ELF-1 (cell line): ENCODE measurements at places on chromosomes 1 and 21.

- no peak for DNase-seq
These were observed 107.2 kb downstream of the FAF1 start for GRCh38 chr1:50852889-50853288.

GRCh38 chr1:51439053-51439452 is 80.0 kb downstream of the EPS15 start:
- no peak for DNase-seq

DNA sequence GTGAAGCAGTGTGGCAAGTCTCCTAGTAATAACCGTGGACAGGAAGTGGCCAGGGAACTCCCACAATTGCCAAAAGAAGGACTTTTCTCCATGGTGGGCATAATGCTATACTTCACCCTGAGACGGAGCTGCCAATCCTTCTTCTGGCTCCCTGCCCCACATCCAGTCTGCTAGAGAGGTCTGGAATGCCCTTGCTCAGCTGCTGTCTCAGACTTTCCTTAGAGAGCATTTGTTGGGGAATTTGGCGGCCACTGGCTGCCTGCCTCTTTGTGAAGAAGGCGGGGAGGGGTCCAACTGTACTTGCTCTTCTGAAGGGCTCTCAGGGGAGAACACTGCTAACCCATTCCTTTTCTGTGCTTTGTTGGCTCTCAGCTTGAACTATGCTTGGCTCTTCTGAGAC is 123.7 kb upstream of the EDN2 start:
- DNase-seq: peak; percentile 55

DNA sequence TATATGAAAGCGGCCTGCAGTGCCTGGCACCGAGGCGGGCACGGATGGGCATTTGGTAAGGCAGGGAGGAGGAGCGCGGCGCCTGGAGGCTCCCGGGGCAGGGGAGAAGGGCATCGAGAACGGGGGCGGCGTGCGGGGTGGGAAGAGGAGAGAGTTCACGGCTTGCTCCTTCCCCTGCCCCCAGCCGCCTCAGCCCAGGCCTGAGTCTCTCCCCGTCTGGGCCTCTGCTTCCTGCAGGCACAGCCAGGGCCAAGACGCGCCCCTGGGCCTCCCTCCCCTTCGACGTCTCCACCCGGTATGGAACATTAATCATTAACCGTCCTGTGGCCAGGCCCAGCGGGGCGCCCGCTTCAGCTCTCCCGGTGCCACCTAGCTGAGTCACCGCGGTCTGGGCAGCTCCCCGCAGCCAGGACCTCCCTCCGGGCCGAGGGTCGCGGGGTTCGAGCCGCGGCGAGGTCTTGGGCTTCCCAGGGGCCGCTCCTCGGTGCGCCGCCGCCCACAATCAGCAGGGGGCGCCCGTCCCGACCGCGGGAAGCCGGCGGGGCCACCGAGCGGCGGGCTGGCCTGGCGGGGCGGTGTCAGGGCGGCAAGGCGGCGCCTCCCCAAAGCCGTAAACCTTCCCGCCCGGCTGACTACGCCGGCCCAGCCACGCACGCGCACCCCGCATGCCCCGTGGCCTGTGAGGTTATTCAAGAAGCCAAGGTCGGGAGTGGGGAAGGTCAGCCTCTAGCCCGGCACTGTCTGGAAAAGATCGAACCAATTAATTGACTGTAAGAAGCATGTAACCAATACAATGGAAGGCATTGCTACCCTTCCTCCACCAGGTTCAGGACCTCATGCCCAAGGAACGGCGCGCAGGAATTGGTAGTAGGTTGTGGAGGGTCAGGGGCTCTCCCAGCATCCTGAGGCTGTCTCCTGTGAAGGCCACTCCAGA is 23.4 kb upstream of the RD3 start:
- peak; percentile 88 for DNase-seq

DNA sequence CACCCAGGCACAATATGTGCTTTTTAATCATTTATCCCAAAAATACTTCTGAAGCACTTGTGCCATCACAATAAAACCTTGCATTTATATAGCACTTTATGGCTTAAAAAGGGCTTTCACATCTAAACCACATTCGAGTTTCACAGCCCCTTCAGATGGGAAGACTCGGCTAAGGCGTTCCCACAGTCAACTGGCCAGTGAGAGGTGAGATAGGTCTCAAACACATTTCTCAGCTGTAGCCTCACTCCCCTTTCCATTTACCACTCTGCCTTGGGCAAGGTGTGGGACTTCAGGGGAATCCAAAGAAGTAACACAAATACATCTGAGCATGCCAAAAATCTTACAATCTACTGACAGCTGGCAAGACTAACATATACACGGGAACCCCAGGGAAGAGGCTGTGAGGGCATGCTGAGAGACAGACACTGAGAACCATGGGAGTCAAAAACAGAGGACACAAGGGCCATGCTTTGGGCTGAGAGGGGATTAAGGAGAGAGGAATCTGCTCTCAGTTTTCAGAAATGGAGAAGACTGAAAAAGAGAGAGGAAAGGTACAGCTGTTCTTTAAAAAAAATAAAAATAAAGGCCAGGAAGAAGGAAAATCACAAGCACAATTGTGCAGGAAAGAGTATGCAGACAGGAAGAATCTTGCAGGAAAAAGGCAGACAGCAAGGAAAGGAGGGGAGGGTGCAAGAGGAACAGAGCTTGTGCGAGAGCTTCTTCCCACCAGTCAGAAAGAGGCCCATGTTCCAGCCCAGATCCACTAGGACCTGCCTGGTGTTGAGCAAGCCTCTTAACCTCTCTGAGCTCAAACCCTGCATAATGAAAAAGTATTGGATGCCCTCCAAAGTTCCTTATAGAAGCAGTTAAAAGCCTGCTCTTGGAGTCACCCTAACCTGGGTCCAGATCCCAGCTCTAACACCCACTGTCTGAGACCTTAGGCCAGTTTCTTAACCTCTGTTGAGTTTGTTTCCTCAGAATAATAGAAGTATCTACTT is 73.5 kb downstream of the JAK1 start:
- no peak for DNase-seq

- no peak for DNase-seq
These were observed 67.4 kb downstream of the SASS6 start for GRCh38 chr1:100065183-100065968.

DNA sequence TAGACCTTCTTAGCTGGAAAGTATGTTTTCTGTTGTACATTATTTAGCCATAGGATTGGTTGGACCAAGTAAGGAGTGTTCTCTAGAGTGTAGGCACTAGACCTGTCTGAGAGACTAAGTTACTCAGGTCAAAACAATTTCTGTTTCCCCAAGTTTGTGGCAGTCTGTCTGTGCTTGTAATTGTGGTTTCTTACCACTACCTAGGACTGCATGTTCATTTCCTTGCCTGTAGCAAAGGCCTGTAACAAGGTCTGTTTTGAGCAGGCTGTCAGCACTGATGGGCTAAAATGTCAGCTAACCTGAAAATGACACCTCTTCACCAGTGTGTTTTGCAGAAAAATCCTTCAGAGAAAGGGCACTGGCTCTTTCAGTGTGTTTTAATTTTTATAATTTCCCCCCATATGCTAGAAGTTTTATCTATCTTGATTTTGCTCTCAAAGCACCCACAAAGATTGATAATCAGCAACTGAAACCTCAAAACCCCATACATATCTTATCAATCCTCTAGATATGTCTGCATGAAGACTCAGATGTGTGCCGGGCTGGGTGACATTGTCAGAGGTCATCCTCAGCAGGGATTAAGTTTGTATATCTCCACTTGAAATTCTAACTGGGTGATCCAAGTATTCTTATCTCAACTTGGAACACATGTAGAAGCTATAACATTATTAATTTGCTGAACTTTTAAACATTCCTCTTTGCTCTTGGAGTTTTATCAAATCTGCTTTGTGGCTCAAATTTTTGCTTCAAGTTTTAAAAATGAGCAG is 50.7 kb upstream of the ST6GALNAC3 start:
- DNase-seq: no peak

DNA sequence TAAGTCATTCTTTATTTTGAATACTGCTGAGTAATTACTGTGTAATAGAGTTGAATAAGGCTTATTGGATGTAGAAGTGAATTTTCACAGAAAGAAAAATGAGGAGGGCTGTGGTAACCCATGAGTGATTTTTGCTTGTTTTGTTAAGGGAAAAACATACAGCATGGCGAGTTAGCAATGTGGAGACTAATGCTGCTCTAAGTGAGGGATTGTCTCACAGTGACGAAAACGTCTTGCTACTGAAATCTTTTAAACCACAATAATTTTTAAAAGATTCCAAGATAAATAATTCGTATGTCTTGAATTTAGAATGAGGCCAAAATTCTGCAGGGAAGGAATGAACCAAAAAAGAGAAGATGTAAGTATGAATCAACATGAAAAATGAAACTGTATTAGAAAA is 16.2 kb upstream of the PLA2G4A start:
- DNase-seq: no peak

DNA sequence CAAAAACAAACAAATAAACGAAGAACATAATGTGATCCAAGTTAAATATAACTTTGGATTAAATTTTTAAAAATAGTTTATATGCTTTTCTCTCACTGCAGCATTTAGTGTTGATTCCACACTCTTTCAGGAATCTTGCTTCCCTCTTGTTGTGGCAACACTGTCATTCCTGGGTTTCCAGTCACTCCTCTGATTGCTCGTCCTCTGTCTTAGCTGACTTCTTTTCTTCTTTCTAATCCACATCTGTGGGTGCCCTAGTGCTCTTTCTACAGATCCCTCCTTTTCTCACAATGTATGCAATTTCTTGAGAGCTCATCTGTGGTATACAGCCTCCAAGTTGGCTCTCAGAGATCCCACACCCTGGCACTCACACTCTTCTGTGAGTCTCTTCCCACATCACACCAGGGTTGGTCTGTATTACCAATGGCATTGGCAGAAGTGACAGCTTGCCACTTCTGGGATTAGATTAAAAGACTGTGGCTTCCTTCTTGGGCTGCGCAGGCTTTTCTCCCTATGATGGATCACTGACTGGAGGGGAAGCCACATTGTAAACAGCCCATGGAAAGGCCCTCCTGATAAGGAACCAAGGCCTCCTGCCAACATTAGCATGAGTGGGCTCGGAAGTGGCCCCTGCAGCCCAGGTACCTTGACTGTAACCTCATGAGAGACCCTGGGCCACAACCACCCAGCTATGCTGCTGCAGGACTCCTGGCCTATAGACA is 11.5 kb upstream of the MYOC start:
- DNase-seq: no peak

DNA sequence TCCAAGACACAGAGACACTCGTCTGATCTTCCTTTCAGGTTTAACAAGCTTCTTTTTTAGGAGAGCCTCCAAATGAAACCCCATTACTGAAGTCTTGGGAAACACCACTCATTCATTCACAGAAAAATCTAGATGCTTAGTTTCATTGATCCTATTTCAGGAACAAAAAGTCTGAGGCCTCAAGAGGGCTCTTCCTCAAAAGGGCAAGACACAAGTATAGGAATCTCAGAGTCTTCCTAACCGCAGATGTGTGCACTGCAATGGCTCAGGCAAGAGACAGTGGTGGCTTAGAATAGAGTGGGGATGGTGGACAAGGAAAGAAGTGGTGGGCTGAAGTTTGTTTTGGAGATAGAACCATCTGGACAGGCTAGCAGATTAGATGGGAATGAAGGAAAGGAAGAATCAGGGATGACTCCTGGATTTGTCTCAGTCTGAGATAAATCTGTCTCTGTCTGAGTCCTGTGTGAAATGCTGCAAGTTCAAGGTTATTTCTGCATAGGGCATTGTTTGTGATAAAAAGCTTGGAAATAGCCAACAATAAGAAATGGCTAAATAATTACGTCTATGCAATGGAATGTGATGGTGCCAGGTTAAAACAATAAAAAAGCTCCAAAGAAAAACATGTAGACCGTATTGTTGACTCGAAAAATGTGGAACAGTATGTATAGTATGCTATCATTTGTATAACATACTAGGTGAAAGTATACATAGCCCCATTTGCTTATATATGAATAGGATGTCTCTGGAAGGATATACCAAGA is 8.9 kb upstream of the CTSE start:
- no peak for DNase-seq

- peak; percentile 56 for DNase-seq
These were observed 85.3 kb downstream of the PLXNA2 start for GRCh38 chr1:208158640-208159554.

- DNase-seq: no peak
These were observed 929.1 kb downstream of the LTN1 start for GRCh38 chr21:28063241-28064216.

GRCh38 chr1:6523566-6523965 is 30.7 kb downstream of the NOL9 start:
- DNase-seq: peak; percentile 74

- DNase-seq: no peak
These were observed 8.6 kb upstream of the ADGRL2 start for GRCh38 chr1:81792184-81792583.

DNA sequence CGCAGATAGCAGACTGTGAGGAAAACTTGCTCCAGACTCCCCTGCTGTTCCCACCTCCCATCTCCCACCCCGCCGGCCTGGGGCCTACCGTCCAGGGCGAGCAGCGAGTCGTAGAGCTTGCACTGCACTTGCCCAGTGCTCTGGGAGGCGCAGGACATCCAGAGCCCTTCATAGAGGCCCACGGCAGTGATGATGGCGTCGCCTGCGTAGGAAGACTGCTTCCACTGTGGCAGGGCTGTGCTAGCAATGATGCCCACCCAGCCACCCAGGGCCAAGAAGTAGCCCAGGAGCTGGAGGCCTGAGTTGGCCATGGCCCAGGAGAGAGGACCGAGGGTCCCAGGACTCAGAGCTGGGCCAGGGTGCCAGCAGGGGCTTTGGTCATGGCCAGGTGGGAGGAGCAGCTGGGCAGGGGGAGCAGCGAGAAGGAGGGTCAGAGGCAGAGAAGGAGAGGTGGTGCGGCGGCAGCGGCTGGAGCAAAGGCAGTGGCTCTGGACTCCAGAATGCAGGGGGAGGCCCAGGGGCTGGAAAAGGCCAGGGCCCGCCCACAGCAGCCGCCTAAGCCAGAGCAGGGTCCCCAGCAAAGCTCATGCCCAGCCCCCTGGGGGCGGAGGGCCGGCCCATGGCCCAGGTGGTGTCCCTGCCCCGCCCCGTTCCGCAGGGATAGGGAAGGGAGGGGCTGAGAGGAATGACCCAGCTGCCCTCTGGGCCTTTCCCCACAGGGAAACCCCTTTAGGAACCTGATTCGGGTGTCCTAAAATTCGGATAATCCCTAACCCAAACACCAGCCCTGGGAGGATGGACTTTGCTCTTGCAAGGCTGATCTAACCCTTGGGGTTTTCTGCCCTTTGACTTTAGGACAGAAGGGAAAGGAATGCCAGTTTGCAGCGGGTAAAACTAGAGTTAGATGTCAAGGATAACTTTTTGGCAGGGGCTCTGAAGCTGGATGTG is at the start of gene CLDN19:
Gene CLDN19 (minus strand): TSS at position 484 of the 948 bp plus-strand sequence. CDS start 173 bp downstream, at position 311.
- DNase-seq: peak; percentile 94

DNA sequence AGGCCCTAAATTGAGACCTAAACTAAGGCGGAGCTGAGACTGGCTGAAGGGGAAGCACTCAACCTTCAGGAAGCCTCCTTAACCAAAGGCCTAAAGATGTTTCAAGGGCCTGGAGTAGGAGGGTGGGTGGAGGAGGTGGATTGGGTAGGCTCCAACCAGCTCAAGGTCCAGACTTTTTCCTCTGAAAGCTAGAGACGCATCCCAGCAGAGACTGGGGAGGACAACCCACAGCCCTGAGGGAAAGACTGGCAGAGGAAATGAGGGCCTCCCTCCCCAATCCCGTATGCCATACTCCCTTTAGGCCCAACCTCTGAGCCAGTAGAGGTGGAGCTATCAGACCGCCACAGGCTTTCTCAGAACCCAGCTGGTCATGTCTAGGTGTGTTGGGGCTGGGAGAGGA is 1.1 kb downstream of the ECM1 start:
- DNase-seq: no peak

- DNase-seq: no peak
These were observed 60.6 kb downstream of the RIPK4 start for GRCh38 chr21:41706263-41706639.
